ENCODE measurements at places on chromosomes 13 and 19. TPM values are rescaled to one million over a fixed set of nuclear protein-coding genes. Genes with fewer than 3 reads are reported as not detected.
A peak's percentile ranks its signal among the peaks of the same experiment; 100 is the strongest.

DNA sequence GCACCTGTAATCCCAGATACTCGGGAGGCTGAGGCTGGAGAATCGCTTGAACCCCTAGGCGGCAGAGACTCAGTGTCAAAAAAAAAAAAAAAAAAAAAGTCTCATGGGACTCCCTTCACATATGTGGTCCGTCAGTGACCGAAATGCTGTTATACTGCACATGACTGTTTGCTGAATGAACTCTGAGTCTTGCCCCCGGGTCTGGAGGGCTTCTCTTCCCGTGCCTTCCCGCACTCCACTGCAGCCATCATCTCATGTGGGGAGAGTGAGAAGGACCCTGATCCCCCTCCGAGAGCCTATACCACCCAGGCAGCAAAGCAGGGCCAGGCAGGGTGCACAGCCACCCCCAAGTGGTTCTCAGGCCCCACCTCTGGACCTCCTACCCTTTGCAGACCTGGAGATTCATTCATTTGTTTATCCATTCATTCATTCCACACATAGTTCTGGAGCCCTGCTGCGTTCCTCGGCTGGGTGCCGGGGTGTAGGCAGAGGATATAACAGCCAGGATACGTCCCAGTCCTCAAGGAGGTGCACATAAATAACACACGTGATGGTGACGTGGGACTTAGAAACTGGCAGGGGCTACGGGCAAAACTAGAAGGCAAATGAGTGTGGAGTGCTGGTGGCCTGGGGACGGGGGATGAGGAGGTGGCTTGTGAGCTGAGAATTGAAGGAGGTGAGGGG is 14.2 kb downstream of the NDUFA11 start:
- H3K4me1 ChIP-seq: peaks cover 12% of the 10 kb centered on the region
- no peaks in the 10 kb centered on the region for H3K36me3 ChIP-seq
- H3K27me3 ChIP-seq: no peaks in the 10 kb centered on the region
- no peak overlapping the region for H3K27ac ChIP-seq

- H3K4me1 ChIP-seq: no peaks in the 10 kb centered on the region
- H3K27ac ChIP-seq: no peak overlapping the region
- DNase-seq: no peak
These were observed 8.5 kb upstream of the CRYL1 start for GRCh38 chr13:20534038-20534608.

GRCh38 chr13:43495732-43496131 is 291.0 kb downstream of the ENOX1 start:
- no peak for DNase-seq
- H3K4me3 ChIP-seq: no peak overlapping the region

GRCh38 chr13:59208405-59209195 is 955.1 kb downstream of the DIAPH3 start:
- no peak for DNase-seq
- H3K36me3 ChIP-seq: no peaks in the 10 kb centered on the region
- no peaks in the 10 kb centered on the region for H3K4me1 ChIP-seq
- H3K27ac ChIP-seq: no peak overlapping the region

MISP3 gene
- total RNA-seq: 19.4 TPM

TMC4 gene
- 0.74 TPM for total RNA-seq

DNA sequence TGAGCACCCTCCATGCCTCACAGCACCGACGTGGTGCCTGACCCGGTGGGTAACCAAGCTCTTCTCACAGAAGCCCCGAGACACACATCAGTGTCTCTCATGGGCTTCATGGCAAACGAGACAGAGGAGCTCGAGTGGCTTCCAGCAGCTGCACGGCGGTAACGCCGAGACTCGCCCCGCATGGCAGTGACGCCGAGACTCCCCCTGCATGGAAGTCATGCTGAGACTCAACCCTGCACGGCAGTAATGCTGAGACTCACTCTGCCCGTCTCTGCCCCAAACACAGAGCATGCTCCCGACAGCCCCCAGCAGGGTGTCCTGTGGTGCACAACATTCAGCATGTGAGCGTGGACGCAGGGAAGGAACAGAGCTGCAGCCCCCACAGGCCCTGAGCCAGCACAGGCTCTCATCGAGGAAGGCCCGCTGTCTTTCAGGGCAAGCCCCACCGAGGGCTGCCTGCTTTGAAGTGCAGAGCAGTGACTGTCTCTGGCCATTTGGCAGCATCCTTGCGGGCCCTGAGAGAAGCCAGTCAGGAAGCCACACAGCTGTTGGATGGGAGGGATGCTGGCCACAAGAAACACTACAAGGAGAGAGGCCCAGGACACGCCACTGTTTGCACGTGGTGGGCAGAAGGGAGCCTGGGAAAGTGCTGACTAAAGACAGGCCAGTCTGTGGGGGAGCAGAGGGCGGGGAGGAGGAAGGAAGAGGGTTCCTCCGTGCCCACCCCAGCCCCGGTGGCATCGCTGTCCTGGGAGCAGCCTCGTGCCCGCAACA is 9.5 kb downstream of the GAS6 start:
- no peaks in the 10 kb centered on the region for H3K36me3 ChIP-seq
- H3K4me3 ChIP-seq: no peak overlapping the region
- peak; percentile 41 for DNase-seq
- H3K27ac ChIP-seq: no peak overlapping the region

PSPN gene
- 1.9 TPM for total RNA-seq

DNA sequence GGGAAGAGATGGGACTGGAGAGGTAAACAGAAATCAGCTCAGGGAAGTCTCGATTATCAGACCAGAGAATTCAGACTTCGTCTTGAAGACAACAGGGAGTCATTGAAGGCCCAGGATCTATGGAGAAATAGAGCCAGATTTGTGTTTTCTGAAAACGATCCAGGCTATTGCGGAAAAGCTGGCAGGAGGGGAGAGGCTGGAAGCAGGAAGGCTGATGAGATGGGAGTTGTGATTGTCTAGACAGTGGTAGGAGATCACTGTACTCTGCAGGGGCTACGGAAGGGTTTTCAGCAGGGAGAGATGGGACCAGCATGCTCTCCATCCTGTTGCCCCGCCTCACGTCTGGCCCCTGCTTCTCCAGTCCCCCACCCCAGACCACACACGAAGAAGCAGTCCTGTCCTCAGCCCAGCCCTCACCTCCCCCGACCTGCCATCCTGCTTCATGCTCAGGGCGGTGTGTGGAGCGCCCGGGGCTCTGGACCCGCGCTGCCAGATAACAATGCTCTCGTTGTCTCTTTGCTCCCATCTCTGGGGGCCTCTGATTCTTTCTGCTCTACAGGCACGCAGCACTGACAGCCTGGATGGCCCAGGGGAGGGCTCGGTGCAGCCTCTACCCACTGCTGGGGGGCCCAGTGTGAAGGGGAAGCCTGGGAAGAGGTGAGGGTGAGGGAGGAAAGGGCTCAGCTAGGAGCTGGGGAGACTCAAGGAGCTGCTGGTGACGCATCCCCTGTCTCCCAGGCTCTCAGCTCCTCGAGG is 1.9 kb downstream of the ARHGAP33 start:
- no peaks in the 10 kb centered on the region for H3K27me3 ChIP-seq
- DNase-seq: peak; percentile 15
- no peaks in the 10 kb centered on the region for H3K4me1 ChIP-seq

MEF2B gene
- total RNA-seq: not detected

GAMT gene
- 197 TPM for total RNA-seq

DNA sequence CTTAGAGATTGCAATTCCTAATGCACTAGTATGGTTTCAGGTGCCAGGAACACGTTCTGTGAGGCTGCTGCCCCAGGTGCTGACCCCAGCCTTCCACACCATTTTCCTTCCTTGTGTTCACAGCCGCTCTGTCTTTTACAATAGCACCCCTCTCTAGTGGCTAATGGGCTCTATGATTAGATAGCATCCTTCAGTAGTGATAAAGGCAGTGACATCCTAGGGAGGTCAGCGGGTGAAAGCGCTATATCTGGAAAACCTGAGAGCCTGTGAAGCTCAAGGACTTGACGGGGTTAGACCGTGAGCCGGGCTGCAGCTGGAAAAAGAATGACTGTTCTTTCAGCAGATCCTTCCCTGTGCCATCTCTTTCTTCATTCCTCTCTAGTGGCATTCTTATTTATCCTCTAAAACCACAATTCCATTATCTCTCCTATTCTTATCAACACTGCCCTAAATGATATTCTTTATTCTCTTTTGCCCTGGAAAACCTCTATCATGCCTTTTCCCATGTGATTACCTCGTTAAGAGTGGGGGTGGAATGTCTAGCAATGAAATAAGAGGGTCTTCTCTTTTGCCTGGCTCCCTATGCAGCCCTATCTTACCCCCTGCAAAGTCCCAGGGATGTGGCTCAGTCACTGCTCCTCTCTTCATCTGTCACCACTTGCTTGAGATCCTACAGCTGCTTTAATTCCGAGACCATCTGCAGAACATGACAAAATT is 21.8 kb downstream of the ALOX5AP start:
- H3K4me3 ChIP-seq: no peak overlapping the region
- no peaks in the 10 kb centered on the region for H3K27me3 ChIP-seq
- DNase-seq: peak; percentile 86
- peaks cover 50% of the 10 kb centered on the region for H3K4me1 ChIP-seq
- H3K36me3 ChIP-seq: no peaks in the 10 kb centered on the region

GRCh38 chr13:108304170-108305016 is 34.9 kb downstream of the TNFSF13B start:
- no peak overlapping the region for H3K4me3 ChIP-seq
- no peaks in the 10 kb centered on the region for H3K4me1 ChIP-seq
- H3K27ac ChIP-seq: no peak overlapping the region
- DNase-seq: no peak
- no peaks in the 10 kb centered on the region for H3K27me3 ChIP-seq

GRCh38 chr19:44553478-44554171 is 24.1 kb upstream of the CEACAM20 start:
- H3K27me3 ChIP-seq: no peaks in the 10 kb centered on the region
- DNase-seq: no peak
- no peaks in the 10 kb centered on the region for H3K36me3 ChIP-seq
- H3K27ac ChIP-seq: no peak overlapping the region
- H3K4me1 ChIP-seq: no peaks in the 10 kb centered on the region

LILRB2 gene
- total RNA-seq: not detected

- peaks cover 19% of the 10 kb centered on the region for H3K36me3 ChIP-seq
- no peak overlapping the region for H3K27ac ChIP-seq
- no peak overlapping the region for H3K4me3 ChIP-seq
- no peaks in the 10 kb centered on the region for H3K4me1 ChIP-seq
These were observed 33.1 kb downstream of the ITM2B start for GRCh38 chr13:48266150-48266549.

DNA sequence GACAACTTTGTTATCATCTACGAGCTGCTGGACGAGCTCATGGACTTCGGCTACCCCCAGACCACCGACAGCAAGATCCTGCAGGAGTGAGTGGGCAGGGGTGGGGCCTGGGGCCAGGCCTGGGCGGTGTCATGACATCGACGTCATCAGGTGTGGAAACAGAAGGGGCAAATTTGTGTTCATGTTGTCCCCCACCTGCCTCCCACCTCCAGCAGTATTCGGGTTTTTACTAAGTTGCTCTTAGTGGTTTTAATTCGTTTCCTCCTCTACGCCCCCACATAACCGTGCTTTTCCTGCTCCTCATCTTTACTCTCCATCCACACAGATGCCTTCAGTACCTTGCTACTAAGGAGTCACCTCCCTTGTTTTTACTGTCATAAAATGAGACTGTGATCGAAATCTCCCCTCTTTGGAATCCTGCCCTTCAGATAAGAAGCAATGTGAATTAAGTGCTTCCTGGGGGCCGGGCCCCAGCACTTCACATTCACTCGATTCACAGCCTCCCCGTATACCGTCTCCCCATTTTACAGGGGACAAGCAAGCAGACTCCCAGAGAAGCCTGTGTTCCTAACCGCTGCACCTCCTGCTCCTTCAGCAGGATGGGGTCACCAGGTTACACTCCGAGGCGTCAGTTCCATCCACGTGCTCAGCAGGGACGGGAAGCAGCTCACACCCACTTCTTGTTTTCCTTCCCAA is 10.5 kb downstream of the AP1M1 start:
- no peaks in the 10 kb centered on the region for H3K27me3 ChIP-seq
- no peak overlapping the region for H3K4me3 ChIP-seq
- H3K4me1 ChIP-seq: no peaks in the 10 kb centered on the region
- no peak for DNase-seq

GRCh38 chr19:16661480-16662034 is 618 bp downstream of the TMEM38A start:
- H3K36me3 ChIP-seq: peaks cover 7% of the 10 kb centered on the region
- peak overlapping the region; percentile 81 for H3K4me3 ChIP-seq
- H3K27me3 ChIP-seq: no peaks in the 10 kb centered on the region
- H3K27ac ChIP-seq: no peak overlapping the region
- H3K4me1 ChIP-seq: peaks cover 4% of the 10 kb centered on the region
